Central memory CD4-positive, alpha-beta T cell (primary cell): ENCODE measurements at places on chromosomes 1 and 21.

GRCh38 chr1:14627608-14628489 lies 29.4 kb downstream of the KAZN start:
- DNase-seq, result no peak

DNA sequence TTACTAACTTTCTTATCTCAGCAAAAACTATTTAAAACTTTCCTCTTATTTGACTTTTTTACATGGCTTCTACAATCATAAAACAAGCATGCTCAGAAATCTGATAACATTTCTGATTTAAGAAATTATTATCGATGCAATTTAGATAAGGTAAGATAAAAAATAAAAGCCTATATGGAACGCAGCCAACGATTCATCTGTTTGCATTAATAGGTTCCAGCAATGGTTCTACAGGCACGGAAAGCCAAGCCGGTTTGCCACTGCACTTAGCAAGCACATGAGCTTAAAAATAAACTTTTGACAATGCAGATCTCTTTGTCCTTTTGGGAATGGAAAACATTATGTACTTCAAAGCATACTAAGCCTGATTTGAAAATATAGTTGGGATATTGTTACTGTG lies 77.5 kb upstream of the KCNK2 start:
- no peak for DNase-seq

DNA sequence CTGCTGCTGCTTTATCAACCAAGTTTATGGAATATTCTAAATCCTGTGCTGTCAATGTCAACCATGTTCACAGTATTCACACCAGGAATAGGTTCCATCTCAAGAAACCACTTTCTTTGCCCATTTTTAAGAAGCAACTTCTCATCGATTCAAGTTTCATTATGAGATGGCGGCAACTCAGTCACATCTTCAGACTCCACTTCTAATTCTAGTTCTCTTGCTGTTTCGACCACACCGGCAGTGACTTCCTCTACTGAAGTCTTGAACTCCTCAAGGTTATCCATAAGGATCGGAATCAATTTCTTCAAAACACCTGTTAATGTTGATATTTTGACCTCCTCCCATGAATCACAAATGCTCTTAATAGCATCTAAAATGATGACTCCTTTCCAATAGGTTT lies 39.7 kb upstream of the IFNLR1 start:
- no peak for DNase-seq

DNA sequence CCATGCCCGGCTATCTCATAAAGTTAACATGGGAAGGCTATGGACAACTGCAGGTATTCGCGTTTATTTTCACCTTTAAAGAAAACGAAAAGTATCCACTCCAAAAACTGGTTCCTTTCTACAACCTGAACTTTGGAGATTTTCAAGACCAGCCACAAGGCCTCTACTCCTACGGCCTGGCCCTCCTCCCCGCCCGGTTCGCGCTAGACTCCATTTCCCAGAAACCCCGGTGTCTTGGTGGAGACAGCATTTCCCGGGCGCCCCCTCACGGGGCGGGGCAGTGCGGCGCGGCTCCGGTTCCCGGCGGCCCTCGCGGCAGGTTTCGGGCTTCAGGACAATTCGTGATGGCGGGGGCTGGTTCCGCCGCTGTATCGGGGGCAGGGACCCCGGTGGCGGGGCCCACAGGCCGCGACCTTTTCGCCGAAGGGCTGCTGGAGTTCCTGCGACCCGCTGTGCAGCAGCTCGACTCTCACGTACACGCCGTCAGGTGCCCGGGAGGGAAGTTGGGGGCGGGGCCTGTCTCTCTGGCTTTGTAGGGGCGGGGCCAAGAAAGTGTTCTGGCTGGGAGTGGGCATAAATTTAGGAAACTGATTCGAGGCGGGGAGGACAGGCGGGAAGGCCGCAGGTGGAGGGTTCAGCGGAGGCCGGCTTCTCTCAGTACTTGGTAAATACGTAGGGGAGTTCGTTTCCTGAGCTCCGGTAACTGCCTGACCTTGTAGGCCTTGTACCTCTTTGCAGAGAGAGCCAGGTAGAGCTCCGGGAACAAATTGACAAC lies at the start of gene SNAPIN:
Gene SNAPIN, plus strand, starts transcription at position 304 of the 775 bp plus-strand sequence. Its CDS starts 41 bp downstream, at position 345.
- DNase-seq, result peak; percentile 87

GRCh38 chr1:2925918-2926317 lies 95.3 kb upstream of the ACTRT2 start:
- no peak for DNase-seq

DNA sequence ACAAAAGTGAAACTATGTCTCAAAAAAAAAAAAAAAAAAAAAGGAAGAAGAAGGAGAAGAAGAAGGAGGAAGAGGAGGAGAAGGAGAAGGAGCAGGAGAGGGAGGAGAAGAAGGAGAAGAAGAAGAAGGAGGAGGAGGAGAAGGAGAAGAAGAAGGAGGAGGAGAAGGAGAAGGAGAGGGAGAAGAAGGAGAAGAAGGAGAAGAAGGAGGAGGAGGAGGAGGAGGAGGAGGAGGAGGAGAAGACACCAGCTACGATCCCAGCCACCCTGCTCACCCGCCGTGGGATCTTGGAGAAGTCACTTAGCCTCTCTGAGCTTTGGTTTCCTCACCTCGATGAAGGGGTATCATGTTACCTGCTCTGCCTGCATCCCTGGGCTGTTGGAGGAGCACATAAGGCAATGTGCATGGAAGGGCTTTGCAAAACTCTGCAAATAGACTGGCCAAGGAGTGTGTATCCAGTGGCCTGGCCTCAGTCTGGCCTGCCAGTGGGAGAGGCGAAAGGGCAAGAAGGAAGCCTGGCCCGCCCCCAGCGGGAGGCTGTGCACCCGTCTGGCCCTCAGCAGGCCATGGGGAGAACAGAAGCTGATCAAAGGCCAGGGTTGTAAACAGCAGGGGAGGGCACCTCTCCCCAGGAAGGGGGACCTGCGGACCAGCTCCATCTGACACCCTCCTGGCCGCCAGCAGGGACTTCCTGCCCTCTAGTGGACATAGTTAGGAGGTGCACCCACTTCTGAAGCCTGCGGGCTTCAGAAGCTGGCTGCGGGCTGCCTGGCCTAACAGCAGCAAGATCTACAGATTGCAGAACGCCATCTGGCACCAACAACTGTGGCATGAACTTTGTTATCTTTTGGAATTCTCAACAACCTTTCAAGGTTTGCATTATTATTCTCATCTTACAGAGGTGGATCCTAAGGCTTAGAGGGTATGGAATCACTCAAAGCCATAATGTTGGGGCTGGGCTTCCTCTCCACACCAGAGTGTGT lies 19.2 kb upstream of the CDK18 start:
- peak; percentile 68 for DNase-seq

DNA sequence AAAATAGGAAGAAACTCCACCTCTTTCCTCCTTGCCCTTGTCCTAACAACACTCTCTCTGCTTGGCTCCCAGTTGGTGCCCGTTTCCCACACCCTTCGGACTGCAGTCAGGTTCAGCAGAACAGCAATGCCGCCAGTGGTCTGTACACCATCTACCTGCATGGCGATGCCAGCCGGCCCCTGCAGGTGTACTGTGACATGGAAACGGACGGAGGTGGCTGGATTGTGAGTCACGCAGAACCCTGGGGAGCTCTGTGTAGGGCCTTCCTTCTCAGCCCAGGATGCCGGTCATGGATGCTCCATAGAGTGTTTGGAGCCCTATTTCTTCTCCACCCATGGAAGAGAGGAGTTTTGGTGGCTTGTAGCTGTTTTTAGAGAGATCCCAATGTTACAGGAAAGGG lies 60.9 kb downstream of the TNN start:
- DNase-seq, result no peak

DNA sequence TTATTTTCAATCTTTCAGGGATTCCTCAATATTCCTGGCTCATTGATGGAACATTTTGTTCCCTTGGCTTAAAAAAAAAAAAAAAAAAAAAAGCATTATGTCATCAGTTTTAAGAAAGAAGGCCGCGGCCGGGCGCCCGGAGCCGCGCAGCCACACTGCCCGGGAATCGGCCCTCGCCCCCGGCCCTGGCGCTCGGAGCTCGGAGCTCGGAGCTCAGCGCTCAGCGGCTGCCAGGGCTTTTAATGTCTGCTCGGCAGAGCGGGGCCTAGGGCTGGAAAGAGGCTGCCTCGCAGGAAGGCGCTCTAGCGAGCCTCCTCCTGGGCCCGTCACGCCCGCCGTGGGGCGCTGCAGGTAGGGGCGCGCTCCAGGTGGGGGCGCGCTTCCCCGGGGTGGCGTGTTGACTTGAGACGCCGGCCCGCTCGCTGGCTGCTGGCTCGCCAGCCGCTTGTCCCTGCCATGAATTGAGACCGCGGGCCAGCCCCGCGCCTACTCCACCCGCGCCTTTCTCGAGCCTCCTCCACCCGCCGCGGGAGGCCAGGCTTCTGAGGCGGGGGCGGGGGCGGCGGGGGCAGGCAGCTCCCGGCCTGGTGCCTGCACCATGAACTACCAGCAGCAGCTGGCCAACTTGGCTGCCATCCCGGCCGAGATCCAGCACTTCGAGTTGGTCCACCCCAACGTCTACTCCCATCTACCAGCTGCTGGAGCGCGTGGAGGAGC lies 5.4 kb upstream of the TDRD5 start:
- no peak for DNase-seq

DNA sequence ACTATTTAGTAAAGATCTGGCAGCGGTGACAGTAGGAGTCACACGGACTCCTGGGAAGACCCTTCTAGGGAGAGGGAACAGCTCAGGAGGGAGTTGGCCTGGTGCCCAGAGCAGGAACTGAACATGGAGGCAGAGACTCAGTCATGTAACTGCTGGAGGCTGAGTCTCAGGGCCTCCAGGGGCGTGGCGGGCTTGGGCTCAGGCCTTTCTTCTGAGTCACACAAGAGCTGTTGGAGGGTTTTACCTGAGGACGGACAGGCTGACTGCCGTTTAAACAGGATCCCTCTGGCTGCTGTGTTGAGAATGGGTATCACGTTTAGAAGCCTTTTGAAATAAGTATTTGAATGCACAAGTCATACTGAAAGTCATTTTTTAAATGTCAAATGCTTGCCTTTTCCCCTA lies 7.2 kb upstream of the ETS2 start:
- no peak for DNase-seq

- no peak for DNase-seq
These were observed 14.9 kb downstream of the TRIM33 start for GRCh38 chr1:114496089-114496488.

DNA sequence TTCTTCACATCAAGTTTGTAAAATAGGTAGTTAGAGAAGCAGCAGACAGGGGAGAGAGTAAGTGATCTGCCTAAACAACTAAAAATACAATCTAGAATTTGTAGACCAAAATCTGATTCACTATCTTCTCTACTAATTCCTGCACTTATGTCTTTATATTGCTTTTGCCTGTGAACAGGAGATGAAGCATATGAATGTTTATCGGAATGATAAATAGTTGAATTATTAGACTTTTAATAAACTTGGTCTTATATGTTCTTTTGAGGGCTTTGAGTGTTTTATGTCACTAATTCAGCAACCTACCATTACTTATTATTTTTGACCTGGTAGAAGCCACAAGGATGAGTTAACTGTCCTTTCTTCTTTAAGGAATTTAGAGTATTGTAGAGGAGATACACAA lies 2.3 kb downstream of the DESI2 start:
- DNase-seq, result no peak

DNA sequence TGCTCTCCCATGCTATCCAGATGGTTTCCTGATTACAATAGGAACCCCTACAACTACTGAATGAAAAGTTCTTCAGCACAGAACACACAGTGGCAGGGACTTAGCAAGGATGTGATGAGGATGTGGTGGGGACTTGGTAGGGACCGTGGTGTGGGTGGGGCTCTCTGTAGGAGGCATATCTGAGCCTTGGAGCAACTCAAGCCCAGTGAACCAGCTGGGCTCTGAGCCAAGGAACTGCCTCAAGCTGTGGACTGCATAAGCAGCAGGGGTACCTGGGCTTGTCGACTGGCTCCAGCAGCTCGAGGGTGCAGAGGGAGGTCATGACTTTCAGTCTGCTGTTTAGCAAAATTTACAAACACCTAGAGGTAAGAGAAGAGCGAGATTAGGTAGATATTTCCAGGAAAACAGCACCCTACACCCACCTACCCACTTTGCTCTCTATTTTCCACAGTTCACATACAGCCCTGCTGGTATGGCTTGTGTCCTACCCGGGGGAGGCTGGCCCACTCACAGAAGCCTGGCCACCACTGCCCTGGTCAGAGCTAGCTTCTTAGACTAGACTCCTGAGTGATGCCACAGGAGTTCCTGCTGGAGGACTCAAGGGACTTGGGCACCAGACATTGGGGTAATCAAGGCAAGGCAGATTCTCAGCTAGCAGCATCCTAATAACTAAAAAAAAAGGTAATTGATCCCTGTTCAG lies 86.8 kb upstream of the GCLM start:
- no peak for DNase-seq

- DNase-seq, result no peak
These were observed 888.2 kb upstream of the CXADR start for GRCh38 chr21:16624479-16625118.

GRCh38 chr1:177983077-177983476 lies 13.2 kb upstream of the SEC16B start:
- DNase-seq, result no peak

GRCh38 chr1:71273334-71273733 lies 192.5 kb upstream of the ZRANB2 start:
- DNase-seq, result no peak

- no peak for DNase-seq
These were observed 660.0 kb downstream of the PTPRU start for GRCh38 chr1:29896300-29896699.

DNA sequence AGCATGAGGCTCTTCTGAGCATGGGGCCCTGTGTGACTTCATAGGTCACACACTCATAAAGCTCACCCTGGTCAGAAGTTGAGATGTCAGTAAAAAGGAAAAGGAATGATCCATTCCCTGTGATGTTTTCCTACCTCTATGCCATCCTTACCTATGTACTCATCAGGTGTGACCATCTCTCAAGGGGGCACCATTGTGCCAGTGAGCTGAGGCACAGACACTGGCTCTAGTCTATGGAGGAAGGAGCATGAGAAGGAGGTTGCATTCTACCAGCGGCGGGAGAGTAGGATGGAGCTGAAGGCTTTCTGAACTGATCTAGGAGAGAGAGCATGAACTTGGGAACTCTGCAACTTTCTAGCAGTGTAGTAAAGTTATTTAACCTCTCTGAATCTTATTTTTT lies 65.8 kb upstream of the RGL1 start:
- no peak for DNase-seq

GRCh38 chr1:241411776-241412338 lies 54.9 kb upstream of the RGS7 start:
- DNase-seq, result no peak

DNA sequence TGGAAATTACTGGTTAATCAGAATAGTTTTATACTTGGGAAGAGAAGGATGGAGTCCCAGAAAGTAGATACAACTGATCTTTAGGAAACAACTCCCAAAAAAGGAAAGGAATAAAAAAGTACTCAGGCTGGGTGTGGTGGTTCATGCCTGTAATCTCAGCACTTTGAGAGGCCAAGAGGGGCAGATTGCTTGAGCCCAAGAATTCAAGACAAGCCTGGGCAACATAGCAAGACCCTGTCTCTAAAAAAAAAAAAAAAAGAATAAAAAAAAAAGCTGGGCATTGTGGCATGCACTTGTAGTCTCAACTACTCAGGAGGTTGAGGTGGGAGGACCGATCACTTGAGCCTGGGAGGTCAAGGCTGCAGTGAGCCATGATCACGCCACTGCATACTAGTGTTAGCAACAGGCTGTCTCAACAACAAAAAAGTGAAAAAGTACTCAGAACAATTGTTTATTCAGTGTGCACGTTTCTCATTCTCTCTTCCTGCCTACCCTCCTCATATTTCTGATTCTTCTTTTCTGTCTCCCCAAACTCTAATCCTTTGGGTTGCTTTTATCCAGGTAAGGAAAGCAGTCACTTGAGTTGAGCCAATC lies 2.2 kb upstream of the DHCR24 start:
- DNase-seq, result no peak

GRCh38 chr21:15761507-15762100 lies 31.8 kb downstream of the USP25 start:
- DNase-seq, result no peak

GRCh38 chr1:44024903-44025525 lies 6.2 kb downstream of the SLC6A9 start:
- no peak for DNase-seq

GRCh38 chr1:29309621-29310020 lies 73.3 kb downstream of the PTPRU start:
- no peak for DNase-seq
